Activated naive CD8-positive, alpha-beta T cell treated with anti-CD3 and anti-CD28 coated beads, Interleukin-2, amount 10 ng/mL, durations not matched to agents 7 days and 5 days (primary cell): ENCODE measurements at places on chromosomes 3 and 15. TPM values are rescaled to one million over a fixed set of nuclear protein-coding genes. Genes with fewer than 3 reads are reported as not detected.

ARGFX gene
- total RNA-seq: not detected

ENTPD3 gene
- total RNA-seq: not detected

ADAMTS9 gene
- not detected for total RNA-seq

SMAD6 gene
- 0.94 TPM for total RNA-seq

ATP13A4 gene
- 4.2 TPM for total RNA-seq

COLQ gene
- total RNA-seq: 3.5 TPM

C2CD4A gene
- total RNA-seq: not detected

GRCh38 chr3:19147905-19148767 lies at the start of gene KCNH8:
Gene KCNH8, plus strand, starts transcription at chr3:19148510. Its CDS starts 210 bp downstream, at chr3:19148720.
- DNase-seq: peak; percentile 39
- H3K36me3 ChIP-seq: no peaks in the 10 kb centered on the region
- peaks cover 29% of the 10 kb centered on the region for H3K27me3 ChIP-seq
- H3K4me1 ChIP-seq: peaks cover 15% of the 10 kb centered on the region
- peak within 1 kb of the TSS; percentile 78 for H3K27ac ChIP-seq

DNA sequence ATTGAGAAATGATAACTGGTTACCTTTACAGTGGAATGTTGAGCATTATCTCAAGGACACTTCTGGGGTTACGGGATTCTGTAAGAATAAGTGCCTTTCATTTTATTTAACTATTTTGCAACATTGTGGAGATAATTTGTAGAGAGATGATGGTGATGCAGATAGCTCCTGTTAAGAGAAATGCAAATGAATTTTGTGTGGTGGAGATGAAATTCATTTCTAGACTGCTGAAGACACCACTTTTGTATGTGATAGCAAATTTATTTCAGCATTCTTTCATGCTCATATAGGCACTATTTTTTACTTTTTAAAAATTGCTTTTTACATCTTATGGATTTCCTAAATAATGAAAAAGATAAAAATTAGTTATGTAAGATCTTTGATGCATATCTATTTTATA lies 463.3 kb upstream of the CBLB start:
- no peak overlapping the region for H3K4me3 ChIP-seq
- no peak overlapping the region for H3K27ac ChIP-seq
- no peak for DNase-seq
- H3K27me3 ChIP-seq: no peaks in the 10 kb centered on the region

DNA sequence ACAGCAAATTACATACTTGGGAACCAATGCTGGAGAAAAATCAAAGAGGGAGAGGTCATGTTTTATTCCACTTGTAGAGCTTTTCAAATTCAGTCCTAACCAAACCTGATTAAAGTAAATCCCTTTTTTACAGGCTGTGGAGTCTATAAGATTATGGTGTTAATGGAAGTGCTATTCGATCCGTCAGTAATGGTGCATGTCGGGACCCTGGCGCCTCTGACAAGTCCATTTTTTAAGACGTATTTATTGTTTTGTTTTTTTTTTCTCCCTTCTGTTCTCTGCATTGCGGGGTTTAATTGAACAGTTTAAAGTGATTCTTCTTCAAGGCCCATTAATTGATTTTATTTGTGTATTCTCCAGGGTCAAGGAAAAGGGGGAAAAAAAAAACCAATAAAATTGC lies 725.9 kb downstream of the TUSC7 start:
- H3K4me1 ChIP-seq: no peaks in the 10 kb centered on the region
- no peak overlapping the region for H3K4me3 ChIP-seq
- no peaks in the 10 kb centered on the region for H3K27me3 ChIP-seq
- H3K27ac ChIP-seq: no peak overlapping the region
- no peaks in the 10 kb centered on the region for H3K36me3 ChIP-seq

DNA sequence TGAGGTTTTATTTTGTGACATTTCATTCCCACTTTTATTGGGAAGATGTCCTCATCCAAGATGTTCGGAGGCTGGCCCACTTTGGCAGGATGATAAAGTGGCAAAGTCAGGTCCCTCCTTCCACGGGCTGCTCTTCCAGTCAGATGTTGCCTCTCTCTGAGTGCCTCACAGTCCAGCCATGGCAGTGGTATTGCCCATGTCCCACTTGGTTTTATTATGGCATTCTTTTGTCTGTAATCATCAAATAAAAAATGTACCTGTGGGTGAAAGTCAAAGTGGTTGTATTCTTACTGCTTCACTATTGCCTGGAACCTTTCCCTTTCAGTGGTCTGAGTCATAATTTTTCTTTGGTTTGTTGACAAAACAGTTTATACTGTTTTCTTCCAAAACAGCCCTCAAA lies 20.2 kb downstream of the ARNT2 start:
- H3K27me3 ChIP-seq: peaks cover 3% of the 10 kb centered on the region
- no peak overlapping the region for H3K4me3 ChIP-seq
- H3K36me3 ChIP-seq: no peaks in the 10 kb centered on the region
- DNase-seq: no peak

DNA sequence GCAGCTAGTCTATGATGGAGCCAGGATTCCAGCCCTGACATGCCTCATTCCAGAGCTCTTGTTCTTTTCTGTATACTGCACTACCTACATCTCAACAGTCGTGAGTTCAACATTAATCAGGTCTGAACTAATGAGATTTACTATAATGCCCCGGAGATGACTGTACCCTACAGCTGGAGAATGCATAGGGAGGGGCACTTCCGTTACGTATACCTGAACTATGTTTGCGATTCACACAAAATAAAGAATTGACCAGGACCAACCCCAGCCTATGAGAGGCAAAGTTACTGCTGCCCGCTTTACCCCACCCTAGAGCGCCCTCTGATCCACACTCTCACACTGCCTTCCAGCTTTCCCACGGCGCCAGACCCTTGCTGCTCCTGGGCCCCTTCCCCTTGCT lies 97.0 kb downstream of the IGF2BP2 start:
- H3K4me1 ChIP-seq: peaks cover 2% of the 10 kb centered on the region
- DNase-seq: no peak
- no peaks in the 10 kb centered on the region for H3K36me3 ChIP-seq
- H3K27ac ChIP-seq: no peak overlapping the region
- peaks cover 8% of the 10 kb centered on the region for H3K27me3 ChIP-seq

GRCh38 chr3:173702561-173702960 lies 305.0 kb downstream of the NLGN1 start:
- no peaks in the 10 kb centered on the region for H3K27me3 ChIP-seq
- no peak for DNase-seq
- no peak overlapping the region for H3K4me3 ChIP-seq
- no peaks in the 10 kb centered on the region for H3K36me3 ChIP-seq

DNA sequence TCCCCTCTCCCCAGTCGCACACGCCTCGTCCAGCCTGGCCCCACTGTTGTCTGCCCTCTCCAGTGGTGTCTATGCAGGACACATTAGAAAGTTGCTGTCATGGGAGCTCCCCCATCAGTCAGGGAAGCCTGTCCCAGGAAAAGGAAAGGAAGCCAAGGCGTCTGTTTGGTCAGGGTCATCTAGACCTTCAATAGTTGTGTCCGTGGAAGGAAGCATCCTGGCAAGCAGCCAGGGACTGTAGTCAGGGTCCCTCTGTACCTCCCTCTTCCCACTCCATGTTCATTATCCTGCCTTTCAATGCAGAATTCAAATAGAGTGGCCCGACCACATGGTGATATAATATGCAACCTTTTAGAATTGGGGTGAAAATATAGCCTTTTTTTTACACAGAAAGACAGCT lies 60.7 kb upstream of the RAB6B start:
- H3K27me3 ChIP-seq: peaks cover 7% of the 10 kb centered on the region
- H3K36me3 ChIP-seq: no peaks in the 10 kb centered on the region
- no peak overlapping the region for H3K4me3 ChIP-seq
- H3K4me1 ChIP-seq: no peaks in the 10 kb centered on the region
- no peak overlapping the region for H3K27ac ChIP-seq

- DNase-seq: no peak
- no peak overlapping the region for H3K4me3 ChIP-seq
- H3K27ac ChIP-seq: no peak overlapping the region
- no peaks in the 10 kb centered on the region for H3K36me3 ChIP-seq
Observed at GRCh38 chr3:196988241-196989029, 19.8 kb upstream of the PIGZ start.

DNA sequence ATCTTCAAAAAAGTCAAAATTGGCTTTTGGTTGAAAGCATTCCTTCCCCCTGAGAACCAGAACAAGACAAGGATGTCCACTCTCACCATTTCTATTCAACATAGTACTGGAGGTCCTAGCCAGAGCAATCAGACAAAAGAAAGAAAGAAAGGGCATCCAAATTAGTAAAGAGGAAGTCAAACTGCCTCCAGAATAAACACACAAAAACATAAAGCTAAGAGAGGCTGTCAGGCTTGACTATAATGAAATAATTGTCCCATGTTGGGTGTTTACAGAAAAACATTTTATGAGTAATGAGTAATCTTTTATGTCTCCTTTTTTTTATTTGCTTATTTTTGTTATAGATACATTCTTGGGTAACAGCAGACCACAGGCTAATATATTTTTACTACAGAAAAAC lies 18.3 kb upstream of the FAM240A start:
- H3K27ac ChIP-seq: no peak overlapping the region
- peaks cover 6% of the 10 kb centered on the region for H3K4me1 ChIP-seq
- peaks cover 28% of the 10 kb centered on the region for H3K27me3 ChIP-seq
- no peak overlapping the region for H3K4me3 ChIP-seq
